ENCODE measurements at places on chromosomes 4 and X. TPM values are rescaled to one million over a fixed set of nuclear protein-coding genes. Genes with fewer than 3 reads are reported as not detected.

DNA sequence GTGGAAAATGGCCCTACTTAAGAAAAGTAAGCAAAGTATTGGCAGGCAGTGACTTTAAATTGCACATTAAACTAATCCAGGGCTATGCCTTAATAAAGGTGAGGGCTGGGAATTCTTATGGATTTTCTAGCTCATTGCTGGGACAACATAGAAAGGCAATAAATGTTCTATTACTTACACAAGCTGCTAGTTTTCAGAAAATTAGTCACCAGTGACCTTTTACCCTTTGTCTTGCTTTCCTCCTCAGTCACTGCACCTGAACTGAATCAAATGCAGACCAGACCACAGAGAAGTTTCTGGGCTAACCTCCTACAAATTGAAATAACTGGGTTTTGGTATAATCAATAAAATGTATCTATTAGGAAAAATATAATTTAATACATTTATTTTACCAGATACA, 694.4 kb upstream of the FAM241A start:
- DNase-seq, result no peak

DNA sequence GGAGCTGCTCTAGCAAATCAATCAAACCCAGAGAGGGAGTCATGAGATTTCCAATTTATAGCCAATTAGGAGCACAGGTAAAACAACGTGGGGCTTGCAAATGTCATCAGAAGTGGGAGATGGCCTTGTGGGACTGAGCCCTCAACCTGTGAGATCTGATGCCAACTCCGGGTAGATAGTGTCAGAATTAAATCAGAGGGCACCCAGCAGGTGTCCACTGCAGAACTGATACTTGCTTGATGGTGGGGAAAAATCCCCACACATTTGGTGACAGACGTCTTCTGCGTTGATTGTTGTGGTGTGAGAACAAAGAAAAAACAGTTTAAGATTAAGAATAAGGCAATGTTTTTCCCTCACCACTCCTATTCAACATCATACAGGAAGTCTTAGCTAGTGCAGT, 1402.8 kb downstream of the RAPGEF2 start:
- DNase-seq, result no peak

- no peak for DNase-seq
These were observed 11.5 kb downstream of the ABCG2 start for GRCh38 chr4:88146891-88147290.

- no peak for DNase-seq
These were observed 39.7 kb upstream of the SHOX start for GRCh38 chrX:590693-591404.

GRCh38 chr4:20422398-20422797, 170.7 kb downstream of the SLIT2 start:
- no peak for DNase-seq

Gene LIMCH1
- 9.0 TPM for total RNA-seq

DNA sequence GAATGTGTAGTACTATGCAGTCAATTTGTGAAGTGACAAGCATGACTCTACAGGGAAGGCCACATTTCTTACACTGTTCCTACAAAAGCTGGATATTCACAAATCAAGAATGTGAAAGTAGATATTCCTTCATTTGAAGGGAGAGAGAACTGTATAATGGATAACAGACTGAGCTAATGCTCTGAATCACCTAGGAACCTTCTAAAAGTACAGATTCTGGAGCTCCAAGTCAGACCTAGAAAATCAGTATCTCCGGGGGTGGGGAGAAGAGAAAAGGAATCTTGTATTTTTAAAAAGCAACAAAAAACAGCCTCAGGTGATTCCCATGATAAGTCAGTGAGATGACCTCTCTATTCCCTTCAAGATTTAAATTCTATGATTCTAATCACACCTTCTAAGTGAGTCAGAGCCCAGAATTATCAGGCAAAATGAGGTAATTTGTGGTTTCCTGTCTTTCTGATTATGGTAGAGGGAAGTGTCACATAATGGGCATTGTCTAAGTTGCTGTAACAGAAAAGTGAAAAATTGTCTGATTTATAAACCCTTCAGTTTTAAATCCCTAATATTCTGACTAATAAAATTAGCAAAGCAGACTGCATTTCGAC, 80.9 kb downstream of the IL21 start:
- DNase-seq, result peak; percentile 15

DNA sequence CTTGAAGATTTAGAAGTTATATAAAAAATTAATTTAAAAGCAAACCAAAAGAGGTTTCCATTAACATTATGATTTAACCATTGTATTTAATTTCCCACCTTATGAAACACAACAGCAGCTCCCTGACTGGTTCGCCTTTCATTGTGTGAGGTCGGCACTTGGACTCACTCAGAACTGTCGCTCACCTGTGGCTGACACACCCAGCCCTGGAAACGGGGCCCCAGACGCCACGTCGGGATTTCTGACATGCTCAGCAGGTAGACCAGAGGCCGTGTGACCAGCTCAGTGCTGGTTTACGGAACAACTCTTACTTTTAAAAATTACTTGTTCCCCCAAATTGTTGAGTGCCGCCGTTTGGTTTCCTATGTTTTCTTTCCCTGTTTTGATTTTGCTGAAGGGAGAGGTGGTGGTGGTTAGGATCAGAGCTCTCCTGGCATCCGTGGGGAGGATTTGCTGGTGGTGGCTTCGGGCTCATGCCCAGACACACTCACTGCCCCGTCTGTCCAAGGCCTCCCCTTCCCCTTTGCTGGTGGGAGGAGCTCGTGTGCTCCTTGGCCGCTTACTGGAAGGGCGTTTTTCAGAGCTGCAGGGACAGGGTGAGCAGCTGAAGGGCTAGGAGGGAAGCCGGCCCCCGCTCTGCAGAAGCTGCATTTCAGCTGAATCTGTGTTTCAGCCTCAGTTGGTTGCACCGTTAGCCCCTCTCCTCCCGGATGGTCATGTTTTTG, 59.2 kb downstream of the CPLX1 start:
- peak; percentile 52 for DNase-seq

- DNase-seq, result no peak
These were observed 28.7 kb upstream of the IL9R start for GRCh38 chrX:155968791-155969190.

GRCh38 chr4:35250331-35250730, 994.0 kb downstream of the ARAP2 start:
- no peak for DNase-seq

GRCh38 chr4:7375427-7375826, 59.3 kb downstream of the PSAPL1 start:
- DNase-seq, result peak; percentile 91

Gene OPHN1
- total RNA-seq, result 7.4 TPM

DNA sequence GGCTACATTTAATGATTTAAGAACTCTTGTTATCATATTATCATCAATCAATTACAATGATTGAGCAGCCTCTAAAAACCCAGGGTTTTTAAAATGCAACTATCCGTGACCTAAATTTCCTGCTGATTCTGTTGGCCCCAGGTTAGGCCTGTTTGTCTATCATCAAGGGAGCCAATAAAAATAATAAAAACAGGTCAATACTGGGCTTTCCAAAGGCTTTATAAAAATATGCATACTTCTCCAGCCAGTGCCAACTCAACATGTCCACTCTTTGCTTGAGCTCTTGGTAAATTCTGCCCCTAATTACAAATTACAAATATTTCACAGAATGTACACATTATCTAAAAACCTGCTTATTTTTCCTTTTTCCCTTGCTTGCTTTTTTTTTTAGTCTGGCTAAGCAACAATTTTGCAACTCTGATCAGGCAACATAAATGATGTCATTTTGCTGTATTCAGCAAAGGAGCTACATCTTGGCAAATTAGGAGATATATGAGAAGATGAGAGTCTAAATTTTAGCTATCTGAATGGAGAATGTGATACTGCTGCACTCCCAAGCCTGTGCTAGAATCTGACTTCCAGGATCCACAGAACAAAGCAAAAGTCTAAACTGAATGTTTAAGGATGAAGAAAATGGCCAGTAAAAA, 204.0 kb downstream of the SCFD2 start:
- peak; percentile 30 for DNase-seq

GRCh38 chrX:20530406-20530921, 263.8 kb upstream of the RPS6KA3 start:
- peak; percentile 45 for DNase-seq

DNA sequence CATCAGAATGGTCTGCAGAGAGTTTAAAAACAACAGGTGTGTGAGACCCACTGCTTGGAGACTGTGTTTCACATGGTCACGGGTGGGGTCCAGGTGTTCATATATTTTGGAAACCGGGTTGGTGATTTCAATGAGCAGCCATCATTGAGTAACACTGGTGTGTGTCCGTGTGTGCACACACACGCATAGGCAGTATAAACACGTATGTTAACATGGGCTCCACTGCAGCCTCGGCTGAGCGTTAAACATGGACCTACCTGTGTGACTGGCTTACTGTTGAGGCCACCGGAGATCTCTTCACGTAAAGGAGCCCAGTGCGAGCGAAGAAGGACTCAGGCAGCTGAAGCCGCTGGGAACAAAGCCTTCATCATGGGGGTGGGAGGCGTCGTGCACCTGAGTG, 56.9 kb upstream of the TLR3 start:
- DNase-seq, result no peak

All from osteoblast (primary cell).